ENCODE measurements at places on chromosomes 6 and 20. TPM values are rescaled to one million over a fixed set of nuclear protein-coding genes. Genes with fewer than 3 reads are reported as not detected.

DNA sequence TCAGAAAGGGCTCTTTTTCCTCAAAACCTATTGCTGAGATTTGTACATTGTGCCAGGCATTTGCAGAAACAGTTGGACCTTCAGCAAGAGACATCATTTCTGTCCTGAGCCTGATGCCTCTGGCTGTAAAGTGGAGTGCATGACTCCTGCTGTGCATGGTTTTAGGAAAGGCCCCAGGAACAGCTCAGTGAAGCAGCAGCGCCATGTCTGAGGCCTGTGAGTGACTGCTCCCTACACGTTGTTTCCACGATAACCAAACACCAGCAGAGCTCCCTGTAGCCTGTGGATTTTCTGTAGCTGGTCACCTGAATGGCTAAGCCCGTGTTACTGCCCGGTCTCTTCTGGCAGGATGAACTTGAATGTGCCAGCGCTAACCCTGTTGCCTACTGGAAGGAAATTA, 232.5 kb downstream of the TFAP2C start:
- no peak for DNase-seq

DNA sequence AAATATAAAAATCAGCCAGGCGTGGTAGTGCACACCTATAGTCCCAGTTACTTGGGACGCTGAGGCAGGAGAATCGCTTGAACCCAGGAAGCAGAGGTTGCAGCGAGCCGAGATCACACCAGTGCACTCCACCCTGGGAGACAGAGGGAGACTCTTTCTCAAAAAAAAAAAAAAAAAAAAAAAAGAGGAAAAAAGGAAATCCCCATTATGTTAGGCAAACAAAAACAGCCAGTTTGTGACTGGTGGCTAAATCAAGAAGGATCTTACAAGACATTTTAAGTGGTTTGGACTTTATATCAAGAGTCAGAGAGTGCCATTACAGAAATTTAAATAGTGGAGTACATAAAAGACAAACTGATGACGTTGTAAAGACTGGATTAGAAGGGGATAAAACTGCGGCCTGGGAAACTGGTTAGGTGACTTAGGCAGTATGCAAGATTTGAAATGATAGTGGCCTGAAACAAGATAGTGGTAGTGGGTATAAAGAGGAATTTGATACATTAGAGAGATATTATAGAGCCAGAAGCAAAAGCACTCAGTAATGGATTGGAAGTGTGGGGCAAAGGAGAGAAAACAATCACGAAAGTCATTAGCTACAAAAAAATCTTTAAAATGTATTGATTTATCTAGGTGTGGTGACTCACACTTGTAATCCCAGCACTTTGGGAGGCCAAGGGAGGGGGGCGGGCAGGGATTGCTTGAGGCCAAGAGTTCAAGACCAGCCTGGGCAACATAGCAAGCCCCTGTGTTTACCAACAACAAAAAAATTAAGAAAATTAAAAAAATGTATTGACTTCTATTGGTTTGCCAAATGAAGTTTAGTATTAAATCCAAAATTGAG, 1.7 kb upstream of the MYO6 start:
- no peak for DNase-seq

DNA sequence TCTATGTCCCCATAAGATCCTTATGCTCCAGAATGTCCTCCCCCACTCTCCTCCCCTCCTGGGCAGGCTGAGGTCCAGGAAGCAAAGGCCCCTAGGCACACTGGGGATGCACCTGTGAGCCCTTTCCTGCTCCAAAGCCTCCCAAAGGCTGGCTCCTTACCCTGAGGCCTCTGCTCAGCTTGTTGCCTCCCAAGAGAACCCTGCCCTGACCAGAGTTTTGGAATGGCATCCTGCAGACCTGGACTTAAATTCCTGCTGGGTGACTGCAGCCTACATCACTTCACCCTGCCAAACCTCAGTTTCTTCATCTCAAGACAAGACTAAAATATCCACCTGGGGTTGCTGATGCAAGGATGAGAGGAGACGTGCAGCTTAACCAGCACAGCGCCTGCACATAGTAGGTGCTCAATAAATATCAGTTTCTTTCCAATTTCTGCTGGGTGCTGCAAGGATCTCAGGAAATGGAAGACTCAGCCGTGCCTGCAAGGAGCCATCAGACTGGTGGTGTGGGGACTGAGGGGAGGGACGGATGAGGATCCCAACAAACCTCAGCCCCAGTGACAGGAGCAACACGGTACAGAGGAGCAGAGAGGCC, 2.1 kb upstream of the LBP start:
- DNase-seq = no peak

GRCh38 chr6:30100585-30101443, 12.1 kb downstream of the TRIM31 start:
- DNase-seq = no peak

DNA sequence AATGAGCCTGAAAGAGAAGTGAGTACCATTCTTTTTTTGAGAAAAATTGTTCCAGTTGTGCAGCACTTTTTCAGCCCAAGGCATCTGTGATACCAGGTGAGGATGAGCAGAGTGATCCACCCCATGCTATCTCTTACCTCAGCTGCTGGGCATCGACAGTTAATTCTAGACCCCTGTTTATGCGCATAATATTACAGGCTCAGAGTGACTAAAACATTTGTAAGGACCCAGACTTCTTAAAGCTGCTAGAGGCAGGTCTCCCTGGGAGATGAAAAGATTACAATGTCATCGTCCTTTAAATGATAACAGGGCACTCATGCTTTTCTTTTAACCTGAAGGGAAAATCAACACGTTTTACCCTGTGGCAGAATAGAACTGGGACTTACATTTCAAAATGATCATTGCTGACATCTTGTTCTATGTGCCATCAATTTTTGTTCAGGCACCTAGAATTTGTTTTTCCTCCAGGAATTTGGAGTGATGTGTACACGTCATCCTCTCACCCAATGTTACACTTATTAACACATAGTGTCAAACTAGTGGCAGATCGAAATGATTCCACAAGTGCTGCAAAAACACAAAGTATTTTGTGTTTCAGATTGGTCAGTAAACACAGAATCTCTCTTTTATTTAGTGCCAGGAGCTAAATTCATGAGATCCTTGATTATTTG, 684.6 kb downstream of the UTRN start:
- no peak for DNase-seq

- DNase-seq = no peak
These were observed 302.7 kb downstream of the QKI start for GRCh38 chr6:163717106-163717764.

- peak; percentile 90 for DNase-seq
These were observed 96.3 kb downstream of the FOXF2 start for GRCh38 chr6:1485678-1486077.

GRCh38 chr6:122878796-122879195, 89.7 kb downstream of the SMPDL3A start:
- no peak for DNase-seq

GRCh38 chr6:1911474-1911873, 301.8 kb downstream of the FOXC1 start:
- DNase-seq = no peak

DNA sequence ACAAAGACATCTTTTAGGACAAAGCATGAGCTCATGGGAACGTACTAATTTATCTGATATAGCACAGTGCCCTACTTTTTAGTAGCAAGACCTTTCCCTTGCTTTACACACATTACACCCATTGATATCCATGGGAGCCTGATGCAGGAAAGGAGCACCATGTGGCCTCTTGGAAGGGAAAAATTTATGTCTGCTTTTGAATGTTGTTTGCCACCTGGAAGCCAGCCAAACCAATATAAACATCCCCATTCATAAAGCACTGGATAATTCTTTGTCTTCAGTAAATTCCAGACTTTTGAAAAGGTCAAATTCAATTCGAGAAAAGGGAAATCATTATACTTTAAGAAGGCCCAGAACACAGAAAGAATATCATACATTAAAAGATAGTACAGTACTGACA, 152.3 kb upstream of the BEND6 start:
- peak; percentile 60 for DNase-seq

DNA sequence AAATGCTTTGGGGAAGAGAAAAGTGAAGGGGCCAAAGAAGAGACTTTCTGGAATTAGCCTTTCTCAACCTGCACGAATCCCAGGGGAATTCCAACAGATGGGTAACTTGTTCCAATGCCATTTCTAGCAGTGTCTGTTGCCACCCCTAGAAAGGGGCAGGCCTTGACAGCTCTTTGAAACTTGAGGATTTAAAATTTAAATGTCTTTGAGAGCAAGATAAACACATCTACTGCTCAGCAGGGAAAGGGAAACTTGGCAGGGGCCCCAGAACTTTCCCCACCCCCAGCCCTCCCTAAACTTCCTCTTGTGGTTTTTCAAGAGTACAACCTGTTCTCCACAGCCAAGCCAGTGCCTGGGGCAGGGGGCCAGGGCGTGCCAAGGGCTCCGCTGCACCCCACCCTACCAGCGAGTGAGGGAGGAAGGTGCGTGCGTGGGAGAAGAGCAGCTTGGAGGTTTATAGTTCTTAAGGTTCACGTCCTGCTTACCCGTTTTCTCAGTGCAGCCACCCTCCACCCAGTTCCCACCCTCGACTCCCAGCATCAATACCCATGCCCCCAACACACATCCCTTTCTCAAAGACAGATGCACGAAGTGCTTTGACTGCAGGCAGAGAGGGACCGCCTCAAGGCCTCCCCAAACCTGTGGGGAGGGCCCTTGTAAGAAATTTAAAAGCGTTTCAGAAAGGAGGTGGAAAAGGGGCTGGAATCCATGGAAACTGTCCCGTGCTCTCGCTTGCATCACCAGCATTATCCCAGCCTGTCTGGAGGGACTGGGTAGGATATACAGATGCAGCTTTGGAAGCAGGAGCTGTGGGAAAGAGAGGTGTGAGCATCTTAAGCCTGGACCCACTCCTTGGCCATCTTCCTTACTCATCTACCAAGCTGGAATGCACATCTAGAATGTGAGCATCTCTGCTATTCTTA, 4.5 kb upstream of the TAF8 start:
- DNase-seq = peak; percentile 85

- no peak for DNase-seq
These were observed 5.8 kb downstream of the GZF1 start for GRCh38 chr20:23367770-23368169.

DNA sequence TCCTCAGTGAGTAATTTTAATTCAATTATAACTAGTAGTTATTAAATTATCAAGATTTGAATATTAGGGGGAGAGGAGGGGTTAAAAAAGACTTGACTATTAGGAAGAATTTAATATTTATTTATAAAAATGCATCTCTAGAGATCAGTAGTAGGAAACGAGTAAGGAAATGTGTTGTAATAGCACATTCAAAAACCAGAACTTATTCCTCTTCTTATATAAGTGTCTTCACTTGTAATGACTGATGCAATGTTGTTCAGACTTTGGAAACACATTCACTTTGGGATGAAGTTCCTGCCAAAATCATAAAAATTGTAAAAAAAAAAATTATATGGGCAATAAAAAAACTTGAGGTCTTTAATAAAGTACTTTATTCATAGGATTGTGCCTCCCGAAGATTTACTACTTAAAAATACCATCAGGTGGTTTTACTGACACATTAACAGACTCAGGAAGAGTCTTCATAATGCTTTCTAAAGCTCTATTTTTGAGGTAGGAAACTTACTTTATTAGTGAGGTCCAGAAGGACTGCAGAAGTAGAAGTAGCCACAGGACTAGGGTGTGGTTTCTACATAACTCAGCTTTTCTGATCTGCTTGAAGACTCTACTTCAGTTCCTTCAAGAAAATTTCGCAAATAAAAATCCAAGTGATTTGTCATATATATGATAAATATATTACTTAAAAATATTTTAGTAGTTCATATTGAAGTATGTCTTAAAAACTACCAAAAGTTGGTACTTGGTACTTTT, 59.8 kb downstream of the CCDC170 start:
- no peak for DNase-seq

GRCh38 chr20:36606158-36607066, 833 bp downstream of the RAB5IF start:
- peak; percentile 44 for DNase-seq

- no peak for DNase-seq
These were observed 29.4 kb downstream of the MARCKS start for GRCh38 chr6:113886512-113886911.

- no peak for DNase-seq
These were observed 656.6 kb upstream of the MAP3K7 start for GRCh38 chr6:91243436-91243835.

DNA sequence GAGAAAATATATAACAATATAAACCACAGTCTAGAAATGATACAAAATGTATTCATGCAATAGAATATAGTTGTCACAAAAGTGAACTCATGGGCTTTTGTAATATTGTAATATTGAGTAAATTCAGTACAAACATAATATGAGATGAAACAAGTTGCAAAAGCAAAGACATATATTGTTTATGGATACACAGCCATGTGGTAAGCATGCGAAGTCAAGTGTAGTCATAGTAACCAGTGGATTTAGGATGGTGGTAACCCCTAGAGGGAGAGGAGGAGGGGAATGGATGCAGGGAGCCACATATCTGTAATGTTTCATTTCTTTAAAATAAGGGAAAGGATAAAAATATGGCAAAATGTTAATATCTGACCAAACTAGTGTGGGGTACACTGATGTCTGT, 47.3 kb downstream of the ARMC2 start:
- no peak for DNase-seq

- DNase-seq = no peak
These were observed 260.6 kb upstream of the TAB2 start for GRCh38 chr6:149056777-149057463.

GRCh38 chr6:36897609-36898008, 11.9 kb downstream of the C6orf89 start:
- no peak for DNase-seq

DNA sequence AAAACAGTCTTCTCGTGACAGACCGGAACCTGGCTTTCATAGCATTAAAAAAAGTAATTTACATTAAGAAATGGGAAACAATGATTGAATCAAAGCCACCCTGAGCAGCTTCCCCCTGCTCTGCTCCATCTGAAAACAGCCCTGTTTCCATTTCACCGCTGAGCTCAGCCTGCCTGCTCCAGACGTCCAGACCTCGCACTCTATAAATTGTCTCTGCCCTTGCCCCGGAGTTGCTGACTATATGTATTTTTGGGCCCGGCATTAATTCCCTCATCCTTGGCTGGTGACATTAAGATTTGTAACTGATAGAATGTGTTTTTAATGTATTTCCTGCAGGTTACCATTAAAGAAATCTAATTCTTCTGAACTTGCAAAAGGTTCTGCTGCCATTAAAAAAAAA, 22.7 kb upstream of the TCP11 start:
- no peak for DNase-seq

- no peak for DNase-seq
These were observed 3.2 kb upstream of the EEF1A2 start for GRCh38 chr20:63501818-63502670.

DNA sequence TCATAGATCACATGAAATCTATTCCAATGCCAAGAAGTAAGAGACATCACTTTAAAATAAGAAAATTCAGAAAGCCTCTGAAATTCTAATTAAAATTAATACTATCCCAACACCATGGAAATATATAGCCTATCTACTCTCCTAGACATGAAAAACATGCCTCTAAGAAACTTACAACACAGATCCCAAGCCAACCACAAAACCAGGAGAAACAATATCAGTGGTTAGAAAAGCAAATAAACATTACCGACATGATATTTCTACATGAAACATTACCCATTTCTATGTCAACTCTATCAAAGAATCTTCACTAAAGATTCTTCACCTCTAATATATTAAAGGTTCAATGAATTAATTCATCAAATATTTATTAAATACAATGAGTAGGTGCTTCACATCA, 4.8 kb downstream of the EPB41L2 start:
- no peak for DNase-seq

Gene RAB44
- not detected for total RNA-seq

Gene SLC17A1
- total RNA-seq = not detected

Gene TSPYL1
- 50.6 TPM for total RNA-seq

Gene SIRPD
- total RNA-seq = not detected

Gene TRAPPC3L
- 0.06 TPM for total RNA-seq

Gene NRSN1
- not detected for total RNA-seq

Gene OVOL2
- 0.34 TPM for total RNA-seq

Gene TOX2
- total RNA-seq = 3.5 TPM

Gene SLCO4A1
- total RNA-seq = 45.5 TPM

Gene MATN4
- not detected for total RNA-seq
